ENCODE measurements at places on chromosomes 13 and 19.

DNA sequence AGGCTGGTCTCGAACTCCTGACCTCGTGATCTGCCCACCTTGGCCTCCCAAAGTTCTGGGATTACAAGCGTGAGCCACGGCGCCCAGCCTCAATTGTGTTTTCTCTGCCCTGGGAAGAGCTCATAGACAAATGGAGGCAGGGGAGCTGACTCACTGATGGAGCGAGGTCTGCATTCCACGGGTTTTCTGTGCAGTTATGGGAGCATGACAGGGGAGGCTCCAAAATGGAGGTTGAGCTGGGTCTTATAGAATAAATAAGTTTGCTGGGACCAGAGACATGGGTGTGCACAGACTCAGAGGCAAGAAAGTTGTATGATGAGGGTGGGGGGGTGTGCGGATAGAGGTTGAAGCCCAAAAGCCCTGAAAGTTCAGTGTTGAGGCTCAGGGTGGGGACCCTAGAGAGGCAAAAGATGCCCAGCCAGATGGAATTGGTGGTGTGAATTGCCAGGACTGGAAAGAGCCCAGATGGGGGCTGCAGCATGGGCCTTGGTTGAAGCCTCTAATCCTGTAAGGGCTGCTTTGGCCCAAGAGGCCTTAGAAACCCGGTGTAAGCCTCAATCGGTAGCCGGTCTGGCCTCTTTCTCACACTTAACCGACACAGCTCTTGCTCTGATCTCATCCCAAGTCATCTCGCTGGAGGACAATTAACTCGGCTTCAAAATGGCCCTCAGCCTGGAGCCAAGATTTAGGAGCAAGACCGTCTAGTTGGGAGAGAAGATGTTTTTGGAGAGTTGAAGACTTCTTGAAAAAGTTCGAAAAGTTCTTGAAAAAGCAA is 1.9 kb downstream of the TPM4 start:
- DNase-seq, result no peak

- DNase-seq, result no peak
These were observed 7.1 kb upstream of the POU4F1 start for GRCh38 chr13:78610381-78610883.

- peak; percentile 32 for DNase-seq
These were observed 383.4 kb downstream of the LMO7 start for GRCh38 chr13:76019421-76020044.

DNA sequence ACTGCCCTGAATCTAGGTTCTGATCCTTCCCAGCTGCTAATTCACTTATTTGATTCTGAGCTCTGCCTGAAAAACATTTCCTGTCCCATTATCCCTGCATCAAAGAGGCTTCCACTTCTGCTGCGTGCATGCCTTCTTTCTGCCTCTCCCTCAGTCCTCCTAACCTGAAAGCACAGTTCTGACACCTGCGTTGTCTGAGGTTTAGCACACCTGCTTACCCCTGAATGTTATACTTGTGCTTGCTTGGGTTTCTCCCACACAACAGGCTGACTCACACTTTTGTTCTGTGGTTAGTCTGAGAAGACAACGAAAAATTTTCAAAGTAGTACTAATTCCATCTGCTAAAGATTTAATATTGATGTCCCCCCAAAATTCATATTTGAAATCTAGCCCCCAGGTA is 3.1 kb upstream of the SOHLH2 start:
- no peak for DNase-seq

GRCh38 chr19:4473011-4473762 is 1.1 kb downstream of the HDGFL2 start:
- DNase-seq, result no peak

DNA sequence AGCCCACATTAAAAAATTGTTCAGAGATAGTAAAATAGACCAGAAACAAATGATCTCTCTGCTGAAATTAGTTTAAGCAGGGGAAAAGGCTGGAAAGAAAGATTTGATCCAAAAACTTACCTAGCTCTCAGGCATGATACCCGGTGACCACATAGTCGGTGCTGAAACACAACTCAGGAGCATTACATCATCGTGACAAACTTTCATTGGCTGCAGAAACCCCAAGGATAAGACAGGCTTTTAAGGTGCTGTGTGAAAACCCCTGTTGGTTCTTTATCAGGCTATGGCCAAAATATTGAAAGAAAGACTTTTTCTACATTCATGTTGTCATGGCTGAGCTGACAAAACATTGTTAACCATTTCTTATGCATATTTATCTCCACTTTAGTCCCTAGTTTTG is 171.7 kb upstream of the KLF12 start:
- peak; percentile 37 for DNase-seq

GRCh38 chr13:42981853-42982252 is 10.2 kb downstream of the EPSTI1 start:
- DNase-seq, result no peak

DNA sequence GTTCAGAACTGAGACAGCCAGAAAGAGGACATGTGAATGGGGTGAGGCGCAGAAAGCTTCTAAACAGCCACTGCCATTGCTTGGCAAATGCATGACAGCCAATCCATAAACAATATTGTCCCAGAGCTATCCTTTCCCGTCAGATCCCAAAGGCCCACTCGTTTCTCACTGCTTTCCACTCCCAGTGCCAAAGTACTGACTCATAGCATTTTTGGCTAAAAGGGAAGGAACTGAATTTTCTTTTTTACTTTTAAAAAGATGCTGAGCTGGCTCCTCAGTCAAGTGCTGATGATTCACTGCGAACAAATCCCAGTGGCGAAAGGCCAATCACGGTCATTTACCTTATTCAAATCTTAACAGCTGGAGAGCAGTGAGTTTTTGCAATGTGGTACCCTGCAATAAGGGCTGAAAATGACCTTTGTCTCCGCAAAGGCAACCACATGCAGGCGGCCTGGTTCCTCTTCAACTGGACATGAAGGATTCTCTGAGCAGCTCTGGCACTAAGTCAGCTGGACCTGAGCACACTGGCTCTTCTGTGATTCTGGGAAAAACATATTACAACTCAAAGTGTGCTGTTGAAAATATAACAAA is 151.7 kb downstream of the DCLK1 start:
- no peak for DNase-seq

GRCh38 chr13:59834801-59835200 is 328.9 kb downstream of the DIAPH3 start:
- no peak for DNase-seq

- DNase-seq, result no peak
These were observed 45.2 kb downstream of the MLLT1 start for GRCh38 chr19:6234527-6234926.

DNA sequence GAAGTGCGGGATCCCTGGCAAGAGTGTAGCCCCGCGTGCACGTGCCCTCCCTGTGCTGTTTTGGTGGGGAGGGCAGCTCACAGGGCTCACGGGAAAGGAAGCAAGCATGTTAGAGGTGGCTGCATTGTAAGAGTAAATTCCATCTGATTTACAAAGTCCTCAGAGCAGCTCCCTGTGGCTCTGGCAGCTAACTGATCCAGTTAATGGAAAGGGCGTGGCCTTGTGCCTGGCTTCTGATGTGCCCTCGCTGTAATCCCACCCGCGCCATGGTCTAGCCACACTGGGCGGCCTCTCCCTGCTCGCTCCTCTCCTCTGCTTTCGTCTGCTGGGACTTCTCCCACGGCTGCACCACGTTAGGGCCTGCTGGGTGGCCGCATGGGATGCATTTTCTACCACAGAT is 258.5 kb downstream of the FGF9 start:
- peak; percentile 30 for DNase-seq

- peak; percentile 77 for DNase-seq
These were observed 46.2 kb downstream of the ACTN4 start for GRCh38 chr19:38693380-38694223.

DNA sequence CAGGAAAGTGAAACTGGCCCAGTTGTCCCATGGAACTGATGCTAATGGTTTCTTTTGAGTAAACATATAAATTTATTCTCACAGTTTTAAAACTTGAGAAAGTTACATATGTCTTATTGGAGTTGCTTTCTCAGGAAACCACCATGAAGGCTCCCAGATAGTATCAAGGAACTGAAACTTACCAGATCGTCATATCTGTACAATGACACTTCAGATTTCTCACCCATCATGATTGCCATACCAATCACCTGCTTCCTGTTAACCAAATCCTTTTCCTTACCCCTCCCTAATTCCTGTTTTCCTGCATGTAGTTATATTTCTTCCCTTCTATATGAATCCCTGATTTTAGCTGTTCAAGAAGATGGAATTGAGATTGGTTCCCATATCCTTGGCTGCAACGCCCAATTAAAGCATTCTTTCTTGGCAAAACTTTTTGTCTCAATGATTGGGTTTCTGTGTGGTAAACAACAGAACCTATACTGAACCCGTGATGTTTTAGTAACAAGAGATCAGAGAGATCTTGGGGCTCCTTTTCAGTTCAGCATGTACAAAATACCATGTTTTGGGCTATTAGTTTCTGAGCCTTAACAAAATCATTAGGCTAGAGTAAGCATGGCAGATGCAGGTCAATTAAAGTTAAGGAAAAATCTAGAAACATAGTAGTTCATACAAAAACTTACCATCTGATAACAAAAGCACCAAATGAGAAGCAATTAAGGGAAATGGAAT is 781.3 kb upstream of the MIR17HG start:
- no peak for DNase-seq

DNA sequence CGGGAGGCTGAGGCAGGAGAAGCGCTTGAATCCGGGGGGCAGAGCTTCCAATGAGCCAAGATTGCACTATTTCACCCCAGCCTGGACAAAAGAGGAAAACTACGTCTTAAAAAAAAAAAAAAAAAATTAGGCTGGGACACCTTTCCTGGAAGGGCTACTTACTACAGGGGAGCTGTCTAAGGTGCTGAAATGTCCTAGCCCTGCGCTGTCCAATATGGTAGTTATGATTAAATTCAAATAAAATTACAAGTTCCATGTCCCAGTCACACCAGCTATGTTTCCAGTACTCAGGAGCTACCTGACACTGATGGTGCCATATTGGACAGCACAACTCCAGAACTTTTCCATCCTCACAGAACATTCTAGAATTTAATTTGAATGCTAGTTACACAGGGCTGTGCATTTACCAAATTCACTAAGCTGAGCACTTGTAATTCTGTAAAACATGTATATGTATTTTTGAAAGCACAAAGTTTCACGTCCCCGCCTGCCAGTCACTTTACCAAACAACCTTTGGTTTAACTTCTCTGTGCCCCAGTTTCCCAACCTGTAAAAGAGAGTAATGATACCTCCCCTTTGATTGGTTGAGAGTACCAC is 9.2 kb upstream of the ZSCAN22 start:
- peak; percentile 60 for DNase-seq

- no peak for DNase-seq
These were observed 1.7 kb upstream of the BCAM start for GRCh38 chr19:44807162-44807561.

GRCh38 chr13:33445476-33445875 is 159.9 kb upstream of the STARD13 start:
- no peak for DNase-seq

GRCh38 chr19:2291185-2291751 is 9.3 kb upstream of the PEAK3 start:
- peak; percentile 84 for DNase-seq

DNA sequence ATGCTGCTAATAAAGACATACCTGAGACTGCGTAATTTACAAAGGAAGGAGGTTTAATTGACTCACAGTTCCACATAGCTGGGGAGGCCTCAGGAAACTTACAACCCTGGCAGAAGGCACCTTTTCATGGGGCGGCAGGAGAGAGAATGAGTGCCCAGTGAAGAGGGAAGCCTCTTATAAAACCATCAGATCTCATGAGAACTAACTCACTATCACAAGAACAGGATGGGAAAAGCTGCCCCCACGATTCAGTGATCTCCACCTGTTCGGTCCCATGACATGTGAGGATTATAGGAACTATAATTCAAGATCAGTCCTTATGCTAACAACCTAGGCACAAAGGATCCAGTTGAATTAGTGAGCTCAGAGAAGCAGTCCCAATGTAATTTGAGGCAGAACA is 59.4 kb downstream of the GPC6 start:
- no peak for DNase-seq

- DNase-seq, result peak; percentile 56
These were observed 4.8 kb upstream of the ALOX5AP start for GRCh38 chr13:30730526-30730925.

DNA sequence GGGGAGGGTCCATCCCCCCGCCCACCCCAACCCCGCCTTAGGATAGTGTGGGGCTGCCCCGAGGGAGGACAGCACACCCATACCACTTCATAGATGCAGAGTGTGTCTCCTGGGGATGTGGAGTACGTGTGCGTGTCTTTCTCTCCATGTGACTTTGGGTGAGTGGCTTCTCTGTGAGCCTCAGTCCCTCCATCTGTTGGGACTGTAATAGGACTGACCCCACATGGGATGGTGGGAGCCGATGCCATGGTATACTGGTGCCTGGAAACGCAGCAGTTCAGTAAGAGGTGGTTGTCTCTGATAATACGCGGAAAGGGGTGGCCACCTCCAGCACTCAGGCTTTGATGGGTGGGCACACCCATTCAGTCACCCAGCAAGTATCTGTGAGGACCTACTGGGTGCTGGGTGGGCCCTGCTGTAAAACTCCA is 816 bp upstream of the PRKD2 start:
- no peak for DNase-seq

DNA sequence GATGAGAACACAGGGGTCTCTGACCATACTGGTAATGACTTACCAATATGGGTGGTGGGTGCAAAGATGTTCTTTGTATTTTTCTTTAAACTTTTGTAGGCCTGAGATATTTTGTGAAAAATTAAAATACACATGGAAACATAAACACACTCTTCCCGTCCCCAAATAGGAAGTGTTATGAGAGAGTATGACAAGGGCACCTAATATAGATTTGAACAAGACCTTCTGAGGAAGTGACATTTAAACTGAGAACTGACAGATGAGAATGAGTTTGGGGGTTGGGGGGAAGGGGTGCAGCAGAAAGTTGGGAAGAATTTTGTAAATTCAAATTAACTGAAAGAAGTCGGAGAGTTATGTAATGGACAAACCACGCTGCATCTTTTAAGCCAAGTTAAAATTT is 224.2 kb downstream of the RGCC start:
- no peak for DNase-seq

GRCh38 chr19:19606021-19606420 is 12.5 kb downstream of the PBX4 start:
- no peak for DNase-seq

DNA sequence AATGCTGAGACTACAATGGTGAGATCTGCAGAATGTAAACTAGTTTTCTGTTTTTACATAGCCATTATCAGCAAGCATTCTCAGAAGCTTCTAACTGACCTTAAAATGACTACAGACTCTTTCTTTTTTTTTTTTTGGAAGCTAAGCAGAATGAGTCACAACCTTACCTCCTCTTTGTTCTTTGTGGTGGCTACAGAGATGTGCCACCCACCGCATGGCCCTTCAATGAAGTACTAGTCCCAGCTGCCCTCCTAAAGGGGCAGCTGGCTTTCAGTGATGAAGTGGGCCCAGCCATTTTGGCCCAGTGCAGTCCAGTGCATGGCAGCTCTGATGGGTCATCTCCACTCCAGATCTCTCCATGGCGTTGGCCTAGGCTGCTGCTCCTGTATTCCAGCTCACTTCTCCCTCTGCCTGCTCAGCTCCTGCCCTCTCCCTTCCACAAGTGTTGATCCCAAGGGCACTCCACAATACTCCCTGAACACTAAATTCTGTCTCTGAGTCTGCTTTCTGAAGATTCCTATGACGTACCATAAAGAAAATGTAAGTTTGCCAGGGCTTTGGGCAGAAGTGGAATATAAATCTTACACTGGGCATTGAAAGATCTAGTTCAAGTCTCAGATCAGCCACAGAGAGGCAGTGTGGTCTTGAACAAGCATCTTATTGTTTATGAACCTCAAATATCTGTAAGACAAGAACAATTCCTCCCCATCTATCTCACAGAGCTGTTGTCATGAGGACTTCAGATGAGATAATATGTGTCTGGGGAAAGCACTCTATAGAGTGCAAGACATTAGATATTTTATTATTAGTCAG is 85.6 kb downstream of the RXFP2 start:
- DNase-seq, result no peak

- DNase-seq, result no peak
These were observed 11.5 kb upstream of the ACOD1 start for GRCh38 chr13:76936763-76937162.

All from iPS-NIHi11 (cell line).